ENCODE measurements at places on chromosomes 2 and 18.

DNA sequence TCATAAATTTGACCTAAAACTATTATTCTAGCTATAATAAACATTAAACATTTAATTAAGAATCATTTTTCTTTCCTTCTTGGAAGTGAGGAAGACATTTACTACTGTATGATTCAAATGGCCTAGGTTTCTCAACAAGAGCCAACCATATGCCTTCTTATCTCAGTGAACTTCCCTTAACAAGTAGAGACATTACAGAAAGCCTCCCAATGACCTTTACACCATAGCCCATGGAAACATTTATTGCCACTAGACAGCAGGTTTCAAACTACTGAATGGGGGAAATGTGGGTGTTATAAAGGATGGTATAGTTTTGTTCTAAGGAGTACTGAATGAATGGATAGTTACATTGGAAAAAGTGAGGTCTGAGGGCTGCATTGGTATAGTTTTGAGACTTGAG lies 349.4 kb upstream of the SPRED2 start:
- DNase-seq: no peak

DNA sequence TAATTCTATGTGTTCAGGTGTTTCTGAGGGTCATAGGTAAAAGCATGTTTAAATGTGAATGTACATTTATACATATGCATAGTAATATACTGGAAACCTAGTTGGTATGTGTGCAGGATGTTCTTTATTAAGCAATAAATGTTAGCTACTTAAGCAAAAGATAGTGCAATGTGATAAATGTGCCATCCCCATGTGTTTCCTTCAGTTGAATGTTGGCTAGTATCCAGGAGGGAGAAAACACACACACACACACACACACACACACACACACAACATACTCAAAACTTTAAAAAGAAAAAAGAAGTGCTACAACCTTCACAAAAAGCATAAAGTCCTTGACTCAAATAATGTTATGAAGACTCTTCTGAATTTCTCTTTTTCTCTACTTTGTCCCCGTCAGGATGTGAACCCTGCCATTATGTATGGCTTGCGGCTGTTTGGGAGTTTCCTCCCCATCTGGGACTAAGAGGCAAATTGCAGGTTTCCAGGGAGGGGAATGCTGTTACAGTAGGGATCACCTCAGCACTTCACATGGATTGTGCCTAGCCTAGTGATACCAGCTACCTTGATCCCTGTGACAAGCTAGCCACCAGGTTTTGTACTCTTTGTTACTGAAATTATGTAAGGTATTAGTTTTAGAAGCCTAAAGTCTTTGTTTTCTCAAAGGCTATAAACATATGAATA lies 82.6 kb downstream of the IKZF2 start:
- no peak for DNase-seq

DNA sequence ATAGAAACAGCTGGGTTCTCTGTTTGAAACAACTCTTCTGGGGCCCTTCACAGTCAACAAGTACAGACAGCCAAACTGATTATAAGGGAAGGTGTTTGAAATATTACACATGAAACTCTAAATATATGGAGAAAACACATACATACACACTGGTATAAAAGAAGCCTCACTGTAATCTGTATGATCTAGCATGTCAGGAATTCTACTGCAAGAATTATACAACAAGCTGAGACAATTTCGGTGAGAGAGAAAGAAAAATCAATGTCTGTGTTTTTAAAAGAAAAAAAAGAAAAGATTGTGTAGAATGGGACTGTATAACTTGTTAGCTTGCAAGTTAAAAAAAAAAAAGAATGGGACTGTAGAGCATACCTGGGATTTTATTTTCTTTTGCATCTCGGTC lies 26.3 kb downstream of the IRS1 start:
- DNase-seq: no peak

DNA sequence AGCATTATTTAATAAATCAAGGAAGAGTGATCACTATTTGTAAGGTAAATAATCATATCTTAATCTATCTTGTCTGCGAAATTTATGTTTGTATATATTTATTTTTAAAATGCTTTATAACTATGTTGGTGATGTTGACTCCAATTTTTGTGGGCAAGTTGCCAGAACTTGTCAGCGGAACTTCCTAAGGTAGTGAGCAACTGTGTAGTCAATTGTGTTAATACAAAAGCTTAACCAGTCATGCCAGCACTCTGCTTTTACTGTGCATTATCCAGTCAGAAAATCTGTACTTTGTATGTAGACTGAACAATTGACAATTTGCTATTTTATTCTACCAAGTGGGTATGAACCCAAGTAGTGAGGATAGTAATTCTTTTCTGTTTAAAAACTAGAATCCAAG lies 61.9 kb upstream of the RND3 start:
- DNase-seq: no peak

DNA sequence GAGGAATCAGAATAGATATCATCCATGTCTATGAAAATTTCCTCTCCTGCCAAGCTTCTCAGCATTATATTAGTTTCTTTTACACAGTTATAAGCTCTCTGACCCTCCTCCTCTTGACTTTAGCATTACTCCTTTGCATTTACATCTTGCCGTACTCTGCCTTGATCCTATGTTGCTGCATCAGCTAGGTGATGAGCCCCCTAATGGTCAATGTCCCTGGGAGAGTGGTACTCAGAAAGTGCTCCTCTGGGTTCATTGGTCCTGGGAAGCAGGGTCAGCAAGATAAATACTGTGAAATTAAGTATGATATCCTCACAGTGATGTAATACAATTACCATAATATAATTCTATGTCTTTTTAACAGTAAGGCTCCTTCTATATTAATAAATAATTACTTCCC lies 74.1 kb downstream of the PKP4 start:
- DNase-seq: no peak

- peak; percentile 52 for DNase-seq
Observed at GRCh38 chr2:3423492-3424170, 44.1 kb downstream of the TRAPPC12 start.

- DNase-seq: no peak
Observed at GRCh38 chr2:106944215-106944614, 58.2 kb upstream of the ST6GAL2 start.

GRCh38 chr2:68089961-68090360 lies 27.2 kb upstream of the C1D start:
- no peak for DNase-seq

DNA sequence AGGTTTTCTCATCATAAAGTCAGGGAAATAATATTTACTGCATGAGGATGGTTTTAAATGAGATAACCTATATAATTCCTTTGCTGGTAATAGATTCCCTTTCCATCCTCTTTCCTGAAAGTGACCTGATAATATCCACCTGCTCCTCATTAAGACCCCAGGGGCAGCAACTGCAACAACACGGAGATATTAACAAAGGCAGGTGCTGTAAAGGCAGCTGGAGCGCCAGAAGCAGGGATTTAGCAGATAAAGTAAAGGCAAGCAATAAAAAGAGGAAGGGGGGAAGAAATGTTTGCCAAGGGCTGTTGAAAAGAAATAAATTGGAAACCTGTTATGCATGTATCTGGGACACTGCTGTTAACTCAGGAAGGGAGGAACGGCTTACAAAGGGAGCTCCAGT lies 472.6 kb upstream of the KLHL29 start:
- DNase-seq: no peak

DNA sequence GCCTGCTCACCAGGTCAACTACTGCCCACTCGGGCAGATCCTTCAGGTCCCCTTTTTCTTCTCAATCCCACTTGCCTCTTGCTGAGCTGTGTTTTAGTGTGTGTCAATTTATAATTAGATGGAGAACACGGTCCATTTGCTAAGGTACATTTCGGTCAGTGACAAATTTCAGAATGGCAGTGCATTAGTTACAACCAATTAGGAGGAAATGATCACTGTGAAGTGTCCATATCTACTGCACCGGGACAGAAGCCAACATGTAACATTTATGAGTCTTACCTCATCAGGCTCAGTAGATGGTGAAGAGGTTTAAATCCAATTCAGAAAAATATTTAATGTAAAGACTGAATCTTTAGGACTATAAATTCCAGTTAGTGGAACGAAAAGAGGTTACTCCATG lies 47.7 kb downstream of the CMPK2 start:
- no peak for DNase-seq

DNA sequence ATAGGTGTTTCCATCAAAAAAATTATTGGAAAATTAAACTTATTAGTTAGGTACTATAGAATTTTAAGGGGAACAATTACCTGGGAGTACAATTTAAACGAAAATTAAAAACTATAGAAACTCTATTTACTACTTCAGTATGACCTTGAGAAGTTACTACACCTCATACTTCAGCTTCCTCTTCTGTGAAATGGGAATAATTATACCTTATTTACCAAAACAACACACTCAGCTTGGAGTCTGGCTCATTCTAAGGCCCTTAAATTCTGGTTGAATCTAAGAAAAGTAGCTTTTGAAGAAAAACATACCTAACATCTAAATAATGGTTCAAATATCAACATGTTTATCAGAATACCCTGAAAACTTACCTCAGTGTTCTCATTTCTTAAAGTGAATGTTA lies 2.7 kb downstream of the NABP1 start:
- DNase-seq: no peak

DNA sequence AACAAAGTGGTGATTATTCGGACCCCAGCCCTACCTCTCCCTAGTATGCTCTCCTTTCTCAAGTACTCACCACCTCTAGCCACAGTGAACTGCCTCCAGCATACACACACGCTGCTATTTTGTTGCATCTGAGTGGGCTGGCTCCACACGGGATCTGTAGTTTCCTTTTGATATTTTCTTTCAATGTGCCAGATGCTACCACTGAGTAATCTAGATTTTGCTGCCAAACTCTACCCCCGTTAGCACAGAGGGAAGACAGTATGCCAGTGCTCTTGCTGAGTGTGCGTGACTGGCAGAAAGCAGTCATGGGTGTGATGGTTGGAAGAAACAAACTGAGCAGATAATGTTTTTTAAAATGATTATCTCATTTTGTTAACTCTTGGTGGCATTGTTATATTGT lies 11.6 kb downstream of the CFLAR start:
- no peak for DNase-seq

DNA sequence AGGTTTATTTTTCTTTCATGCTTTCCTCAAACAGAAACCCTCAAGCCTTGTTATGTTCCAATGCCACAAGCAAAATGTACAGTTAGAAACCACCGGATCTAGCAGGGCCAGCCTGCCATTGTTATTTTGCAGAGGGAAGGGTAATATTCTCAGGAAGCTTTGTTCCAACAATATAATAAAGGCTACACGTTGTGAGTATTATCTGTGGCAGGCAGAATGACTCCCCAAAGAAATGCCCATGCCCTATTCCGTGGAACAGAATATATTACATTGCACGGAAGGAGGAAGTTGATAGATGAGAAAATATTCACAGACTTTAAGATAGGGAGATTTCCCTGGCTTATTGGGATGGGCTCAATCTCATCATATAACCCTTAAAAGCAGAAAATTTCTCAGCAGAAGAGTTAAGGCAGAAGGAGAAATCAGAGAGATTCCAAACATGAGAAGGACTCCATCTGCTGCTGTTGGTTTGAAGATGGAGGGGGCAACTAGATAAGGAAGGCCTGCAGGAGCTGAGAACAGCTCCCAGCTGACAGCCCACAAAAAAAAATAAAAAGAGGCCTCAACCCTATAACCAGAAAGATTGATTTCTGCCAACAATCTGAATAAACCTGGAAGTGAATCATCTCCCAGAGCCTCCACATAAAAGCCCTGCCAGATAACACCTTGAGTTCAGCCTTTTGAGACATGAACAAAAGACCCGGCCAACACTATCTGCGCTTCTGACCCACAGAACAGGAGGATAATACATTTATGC lies 466.6 kb downstream of the LPIN1 start:
- DNase-seq: no peak

- DNase-seq: no peak
Observed at GRCh38 chr2:128307595-128307994, 11.1 kb downstream of the HS6ST1 start.

DNA sequence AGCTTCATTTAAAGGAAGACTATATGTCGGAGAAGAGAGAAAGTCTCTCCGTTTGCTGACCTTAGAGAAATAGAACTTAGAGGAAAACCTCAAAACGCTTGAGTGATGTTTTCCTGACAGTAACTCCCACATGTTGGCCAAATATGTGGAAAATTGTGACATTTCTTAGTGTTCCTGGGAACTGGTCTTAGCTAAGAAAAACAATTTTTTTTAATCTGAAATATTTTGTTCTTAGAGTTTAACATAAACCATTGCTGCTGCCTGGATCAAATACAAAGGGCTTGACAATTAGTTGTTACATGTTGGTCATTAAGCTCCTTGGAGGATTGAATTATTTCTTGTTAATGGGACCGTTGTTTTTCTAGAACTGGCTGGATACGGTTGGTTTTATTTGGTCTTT lies 16.3 kb downstream of the DYNC2LI1 start:
- no peak for DNase-seq

DNA sequence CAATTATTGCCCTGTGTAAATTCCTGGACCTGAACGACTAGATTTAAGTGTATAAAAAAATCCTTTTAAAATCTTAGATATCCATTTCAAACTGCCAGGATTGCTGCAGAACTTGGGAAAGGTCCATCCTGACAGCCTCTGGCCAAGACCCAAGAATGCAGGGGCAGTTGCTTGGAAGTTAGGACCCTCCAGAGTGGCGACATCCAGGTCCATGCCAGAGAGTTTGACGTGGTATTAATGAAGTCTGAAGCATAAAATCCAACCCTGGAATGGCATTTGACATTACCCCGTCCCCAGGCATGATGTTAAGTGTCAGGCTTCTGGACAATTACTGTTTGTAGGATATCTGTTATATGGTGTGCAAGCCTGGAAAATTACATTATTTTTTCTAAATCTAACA lies 810.2 kb downstream of the CNTNAP5 start:
- no peak for DNase-seq

DNA sequence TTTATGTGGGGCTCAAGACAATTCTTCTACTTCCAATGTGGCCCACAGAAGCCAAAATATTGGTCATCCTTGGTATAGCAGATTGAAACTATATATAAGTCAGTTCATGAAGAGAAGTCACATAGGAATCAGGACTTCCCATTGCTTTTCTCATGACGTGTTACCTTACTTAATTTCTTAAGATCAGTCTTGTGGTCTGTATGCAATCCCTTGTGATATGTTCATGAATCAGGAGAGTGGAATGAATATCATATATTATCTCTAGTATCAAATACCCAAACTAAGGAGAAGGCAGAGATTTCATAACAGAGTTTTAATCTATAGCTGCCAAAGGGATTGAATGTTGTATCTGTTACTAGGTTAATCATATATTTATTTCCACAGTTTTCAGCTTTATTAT lies 1390.4 kb downstream of the SUCLG1 start:
- DNase-seq: no peak

- DNase-seq: no peak
Observed at GRCh38 chr2:67289921-67290371, 107.2 kb upstream of the ETAA1 start.

DNA sequence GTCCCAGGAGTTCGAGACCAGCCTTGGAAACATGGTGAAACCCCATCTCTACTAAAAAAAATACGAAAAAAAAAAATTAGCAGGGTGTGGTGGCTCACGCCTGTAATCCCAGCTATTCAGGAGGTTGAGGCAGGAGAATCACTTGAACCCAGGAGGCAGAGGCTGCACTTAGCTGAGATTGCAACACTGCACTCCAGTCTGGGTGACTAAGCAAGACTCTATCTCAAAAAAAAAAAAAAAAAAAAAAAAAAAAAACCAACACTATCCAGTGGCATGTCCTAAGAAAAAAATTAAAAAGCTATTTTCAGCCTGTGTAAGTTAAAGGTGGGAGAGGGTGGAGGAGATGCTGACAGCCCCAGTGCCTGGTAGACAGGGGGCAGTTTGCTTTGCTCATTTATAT lies 32.2 kb upstream of the REL start:
- no peak for DNase-seq

Measured in activated CD4-positive, alpha-beta T cell treated with anti-CD3 and anti-CD28 coated beads for 1 hour (primary cell).